ENCODE measurements at places on chromosomes 7 and 10. TPM values are rescaled to one million over a fixed set of nuclear protein-coding genes. Genes with fewer than 3 reads are reported as not detected.

DNA sequence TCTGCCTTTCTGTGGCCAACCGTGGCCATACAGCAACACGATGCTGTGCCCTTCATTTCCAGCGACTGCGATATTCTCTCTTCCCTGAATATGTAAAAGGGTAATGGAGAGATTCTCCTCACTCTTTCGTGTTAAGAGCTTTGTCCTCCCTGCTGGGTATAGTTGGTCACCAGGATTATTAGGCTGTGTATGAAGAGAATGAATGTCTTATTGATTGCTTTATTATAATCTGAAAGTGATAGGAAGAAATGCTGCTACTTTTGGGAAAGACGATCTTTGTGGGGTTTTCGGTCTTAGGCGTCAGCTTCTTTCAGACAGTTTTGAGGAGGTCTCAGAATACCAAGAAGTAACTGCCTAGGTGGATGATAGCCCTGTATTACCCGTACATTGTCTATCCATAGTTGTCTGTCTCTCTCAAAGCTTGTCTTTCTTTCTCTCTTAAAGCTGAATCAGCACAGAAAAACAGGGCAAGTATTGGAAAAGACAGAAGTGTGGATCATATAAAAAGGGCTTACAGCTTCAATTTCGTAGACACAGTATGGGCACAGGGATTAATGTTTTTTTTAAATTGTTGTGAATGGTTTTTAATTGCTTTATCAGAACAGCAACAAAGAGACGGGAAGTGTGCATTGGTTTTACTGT, 1.2 kb downstream of the AHCYL2 start:
- DNase-seq, result no peak

Gene DEPP1
- total RNA-seq, result 68.7 TPM

Gene DENND11
- 36.0 TPM for total RNA-seq

GRCh38 chr7:92641921-92642511, 51.8 kb upstream of the FAM133B start:
- DNase-seq, result no peak

Gene ENO4
- 3.0 TPM for total RNA-seq

DNA sequence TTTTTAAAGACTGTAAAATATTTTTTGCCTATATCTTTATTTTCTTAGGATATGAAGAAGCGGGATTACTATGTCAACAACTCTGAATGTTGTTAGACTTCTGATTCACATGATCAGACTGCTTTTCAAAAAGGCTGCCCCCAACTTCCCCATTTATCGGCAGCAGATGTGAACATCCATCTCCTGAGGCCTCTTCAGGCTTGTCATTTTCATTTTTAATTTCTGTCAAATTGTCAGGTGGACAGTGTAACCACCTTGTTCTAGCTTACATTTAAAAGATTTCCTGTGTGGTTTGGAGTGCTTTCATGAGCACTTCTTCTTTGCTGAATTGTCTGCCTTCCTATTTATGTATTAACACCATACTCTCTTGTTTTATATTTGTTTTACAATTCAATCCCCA, 78.8 kb upstream of the GSDME start:
- DNase-seq, result no peak

Data from upper lobe of left lung (tissue), 6 donors.